ENCODE measurements at places on chromosomes 7 and 10.

GRCh38 chr7:52355053-52355452 is 680.4 kb upstream of the POM121L12 start:
- DNase-seq: no peak

DNA sequence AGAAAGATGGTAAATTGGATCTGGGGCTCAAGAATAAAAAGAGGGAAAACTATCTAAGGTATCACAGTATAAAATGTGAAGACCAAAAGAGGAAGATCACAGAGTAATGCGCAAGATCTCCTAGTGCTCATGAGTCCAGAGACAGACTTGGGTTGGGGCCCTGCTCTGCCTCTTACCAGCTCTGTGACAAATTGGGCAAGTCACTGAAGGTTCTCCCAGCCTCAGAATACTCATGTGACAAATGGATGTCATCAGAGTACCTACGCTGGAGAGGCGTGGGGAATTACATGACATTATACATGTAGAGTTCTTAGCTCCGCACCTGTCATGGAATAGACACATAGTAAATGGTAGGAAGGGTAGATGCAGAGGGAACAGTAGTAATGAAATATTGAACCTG is 124.4 kb downstream of the DOCK4 start:
- DNase-seq: peak; percentile 52

DNA sequence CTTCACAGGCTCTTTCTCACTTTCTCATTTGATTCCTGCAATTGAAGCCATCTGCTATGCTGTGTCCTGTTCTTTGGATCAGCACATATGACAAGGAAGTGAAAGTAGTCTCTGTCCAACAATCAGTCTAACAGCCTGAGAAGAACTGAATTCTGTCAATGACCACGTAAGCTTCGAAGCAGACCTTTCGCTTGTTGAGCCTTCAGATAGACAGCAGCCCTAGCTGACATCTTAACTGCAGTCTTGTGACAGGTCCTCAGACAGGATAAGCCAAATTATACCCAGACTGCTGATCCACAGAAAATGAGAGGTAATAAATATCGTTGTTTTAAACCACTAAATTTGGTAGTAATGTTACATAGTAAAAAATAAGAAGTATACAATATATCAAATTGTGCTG is 691.0 kb upstream of the LRRTM3 start:
- no peak for DNase-seq

GRCh38 chr10:36440539-36440938 is 684.9 kb upstream of the ANKRD30A start:
- no peak for DNase-seq

DNA sequence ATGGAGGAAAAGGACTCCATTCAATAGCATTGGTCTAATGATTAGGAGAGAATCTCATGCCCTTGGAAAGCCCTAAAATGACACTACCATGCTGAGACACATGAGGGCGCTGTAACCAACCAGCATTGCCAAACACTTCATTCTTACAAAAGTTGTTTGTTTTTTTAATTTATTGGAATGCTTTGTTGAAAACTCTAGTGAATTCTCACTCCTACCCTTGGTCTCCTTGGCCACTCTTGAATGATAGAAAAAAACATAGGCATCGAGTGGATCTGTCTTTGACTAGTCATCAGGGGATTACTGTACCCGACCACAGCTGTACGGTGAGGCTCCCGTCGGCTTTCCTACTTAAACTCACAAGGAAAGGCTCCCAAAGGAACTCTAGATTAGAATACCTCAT is 29.3 kb upstream of the ADD3 start:
- DNase-seq: peak; percentile 57

DNA sequence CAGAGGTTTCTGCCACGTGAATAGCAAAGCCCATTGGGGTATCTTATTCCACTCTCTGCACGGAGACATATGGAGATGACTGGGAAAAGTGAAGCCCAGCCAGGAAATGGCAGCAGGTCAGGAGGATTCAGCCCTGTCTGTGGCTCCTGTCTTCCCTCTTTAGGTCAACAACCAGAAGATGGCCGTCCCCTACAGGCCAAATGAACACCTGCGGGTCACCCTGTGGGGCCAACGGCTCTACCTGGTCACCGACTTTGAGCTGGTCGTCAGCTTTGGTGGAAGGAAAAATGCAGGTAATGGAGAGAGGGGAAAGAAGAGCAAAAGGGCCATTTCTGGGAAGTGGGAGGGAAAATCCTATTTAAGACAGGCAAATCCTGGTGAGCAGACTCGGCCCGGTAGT is 38.3 kb downstream of the EPHB4 start:
- no peak for DNase-seq

- DNase-seq: no peak
These were observed 36.7 kb downstream of the OSBPL3 start for GRCh38 chr7:24943096-24943948.

- DNase-seq: no peak
These were observed 29.0 kb upstream of the DGKI start for GRCh38 chr7:137875746-137876145.

Measured in right cardiac atrium (tissue), 5 donors.